Fibroblast of pulmonary artery (primary cell): ENCODE measurements at places on chromosomes 12 and 14.
A peak's percentile ranks its signal among the peaks of the same experiment; 100 is the strongest.

DNA sequence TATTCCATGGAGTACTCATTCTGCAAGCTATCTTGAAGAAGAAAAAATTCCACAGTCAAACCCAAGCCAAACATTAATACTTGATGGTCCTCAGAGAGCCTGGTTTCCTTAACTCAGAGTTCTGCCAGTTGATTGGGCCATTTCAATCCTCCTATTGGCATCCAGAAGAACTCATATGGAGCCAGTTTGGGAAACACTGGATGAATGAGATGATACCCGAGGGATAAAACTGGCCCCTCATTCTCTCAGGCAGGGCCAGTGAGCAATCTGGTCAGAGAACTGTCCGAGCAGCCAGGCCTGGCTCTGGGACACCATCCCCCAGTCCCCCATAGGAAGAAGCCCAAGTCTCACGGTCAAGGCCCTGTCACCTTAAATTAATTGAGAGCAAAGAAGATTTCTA, 48.8 kb downstream of the NUAK1 start:
- DNase-seq = no peak

GRCh38 chr12:54917001-54917488, 62.7 kb downstream of the MUCL1 start:
- DNase-seq = no peak

DNA sequence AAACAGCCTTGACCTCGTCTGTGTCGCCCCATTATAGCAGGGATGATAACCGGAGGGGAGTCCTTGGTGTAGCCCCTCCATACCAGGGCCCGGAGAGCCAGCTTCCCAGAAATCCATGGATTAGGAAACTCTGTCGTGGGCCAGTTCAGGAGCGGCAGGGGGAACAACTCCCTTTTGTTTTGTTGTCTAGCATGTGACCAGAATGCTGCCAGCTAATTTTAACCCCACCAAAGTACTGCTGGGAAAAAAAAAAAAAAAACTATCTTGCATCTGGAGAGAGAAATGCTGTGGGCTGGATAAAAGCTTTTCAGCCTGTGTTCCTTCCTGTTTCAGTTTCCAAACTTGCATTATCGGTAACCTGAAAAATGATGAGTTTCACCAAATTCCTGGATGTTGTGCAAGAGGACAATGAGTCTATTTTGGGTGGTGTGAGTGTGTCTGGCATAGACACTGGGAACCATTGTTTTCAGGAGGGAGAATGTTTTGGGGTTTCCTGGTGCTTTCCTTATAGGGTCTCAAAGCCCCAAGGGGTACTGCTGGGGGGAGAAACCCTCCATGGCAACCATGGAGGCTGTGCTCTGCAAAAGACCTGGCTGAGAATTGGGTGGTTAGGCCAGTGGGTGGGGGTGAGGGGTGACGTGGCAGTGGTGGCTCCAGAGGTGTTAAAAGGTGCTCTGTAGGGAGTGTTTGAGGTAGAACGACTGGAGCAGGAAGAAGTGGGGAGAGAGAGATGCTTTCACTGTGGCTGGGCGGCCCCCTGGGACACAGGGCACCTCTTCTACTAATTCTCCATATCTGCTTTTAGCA, 14.9 kb upstream of the IRF2BPL start:
- DNase-seq = peak; percentile 97

- peak; percentile 25 for DNase-seq
Measured at GRCh38 chr14:44531658-44532057, 24.6 kb upstream of the FSCB start.

DNA sequence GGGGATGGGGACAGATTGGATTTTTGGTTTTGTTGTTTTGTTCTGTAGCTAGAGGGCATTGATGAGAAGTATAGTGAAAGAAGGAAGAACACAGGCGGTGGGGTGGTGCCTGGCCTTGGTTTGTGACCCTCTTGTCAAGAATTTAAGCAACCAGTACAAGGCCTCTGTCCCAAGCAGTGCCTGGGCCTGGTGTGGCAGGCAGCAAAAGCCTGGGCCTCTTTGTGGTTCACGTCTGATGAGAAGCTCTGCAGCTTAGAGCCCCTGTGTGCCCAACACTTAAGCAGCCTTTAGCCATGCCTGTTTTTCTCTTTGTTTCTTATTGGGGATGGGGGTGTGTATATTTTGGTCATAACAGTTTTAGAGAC, 98.0 kb downstream of the PPP2R5C start:
- DNase-seq = no peak
